ENCODE measurements at places on chromosomes 7 and 10.

DNA sequence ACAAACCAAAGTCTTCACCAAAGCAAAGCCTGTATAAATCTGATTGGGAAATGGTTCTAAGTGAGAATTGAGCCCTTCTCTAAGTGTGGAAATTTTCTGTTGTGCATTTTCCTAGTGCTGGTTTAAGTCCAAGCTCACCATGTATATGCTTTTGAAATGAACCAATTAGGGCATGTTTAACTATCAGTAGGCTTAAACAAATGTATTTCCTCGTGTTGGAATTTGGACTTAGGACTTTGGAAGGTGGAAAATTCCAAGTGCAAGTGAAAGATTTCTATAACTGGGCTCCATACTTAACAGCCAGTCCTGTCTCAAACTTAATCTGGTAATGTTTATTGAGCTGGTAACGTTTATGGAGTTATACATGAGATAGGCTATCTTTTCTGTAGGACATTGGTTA, 28.5 kb downstream of the CCNY start:
- no peak for DNase-seq

- DNase-seq = no peak
Observed at GRCh38 chr7:4270941-4271715, 411.0 kb upstream of the FOXK1 start.

DNA sequence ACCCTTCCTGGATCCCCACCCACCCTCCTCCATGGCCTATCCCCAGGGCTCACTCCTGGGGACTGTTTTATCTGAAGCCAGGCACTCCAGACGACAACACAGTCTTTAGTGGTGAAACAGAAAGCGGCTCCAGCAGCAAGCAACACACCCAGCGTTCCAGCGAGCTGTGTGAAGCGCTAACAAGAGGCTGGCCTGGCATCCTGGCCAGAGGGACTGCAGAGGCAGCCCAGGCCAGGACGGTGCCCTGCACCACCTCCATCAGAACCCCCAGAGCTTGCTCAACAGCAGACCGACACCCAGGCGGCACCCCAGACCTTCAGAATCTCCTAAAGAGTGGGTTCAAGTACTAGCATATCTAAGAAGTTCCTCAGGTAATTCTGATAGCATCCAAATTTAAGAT, 2.0 kb upstream of the CPXM2 start:
- DNase-seq = no peak

DNA sequence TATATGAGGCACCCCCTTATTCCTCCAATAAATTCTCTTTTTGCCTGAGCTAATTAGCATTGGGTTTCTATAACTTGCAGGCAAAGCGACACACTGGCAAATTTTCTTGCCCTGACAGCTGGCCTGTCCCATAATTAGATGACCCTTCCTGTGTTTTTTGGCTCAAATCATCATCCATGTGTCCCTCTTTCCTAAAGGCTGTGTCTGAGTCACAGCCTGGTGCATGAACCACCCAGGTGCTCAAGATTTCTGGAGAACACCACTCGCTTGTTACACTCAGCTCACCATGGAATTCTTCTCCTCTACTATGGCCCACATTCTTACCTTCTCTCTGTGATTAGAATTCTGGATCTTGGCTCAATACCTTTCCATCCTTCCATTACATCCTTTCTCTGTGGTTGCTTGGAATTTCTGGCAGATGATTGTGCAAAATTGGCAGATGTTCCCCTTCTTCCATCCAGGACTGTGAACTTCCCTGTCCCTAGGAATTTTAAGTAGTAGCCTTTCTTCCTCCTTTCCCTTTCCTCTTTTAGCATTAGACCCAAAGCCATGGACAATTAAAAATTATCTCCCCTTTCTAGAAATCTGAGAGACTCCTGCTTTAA, 116.0 kb upstream of the ANKRD1 start:
- DNase-seq = no peak

- DNase-seq = no peak
Observed at GRCh38 chr10:125174360-125174759, 14.0 kb upstream of the CTBP2 start.

DNA sequence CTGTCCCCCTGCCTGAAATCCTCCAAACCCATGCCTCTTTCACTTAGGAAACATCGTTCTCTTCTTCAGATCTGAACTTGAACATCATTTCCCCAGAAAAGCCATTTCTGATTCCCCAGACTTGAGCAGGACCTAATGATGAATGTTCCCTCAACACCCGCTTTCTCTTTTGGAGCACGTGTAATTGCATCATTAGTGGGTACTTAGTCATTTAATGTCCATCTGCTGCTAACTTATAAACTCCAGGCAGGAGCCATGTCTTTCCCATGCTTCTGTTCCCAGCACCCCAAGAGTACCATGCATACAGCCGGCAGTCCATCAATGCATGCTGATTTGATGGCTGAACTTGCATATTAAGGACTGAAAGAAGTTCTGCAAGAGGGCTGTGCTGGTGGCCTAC, 36.5 kb upstream of the ECHDC3 start:
- DNase-seq = no peak

DNA sequence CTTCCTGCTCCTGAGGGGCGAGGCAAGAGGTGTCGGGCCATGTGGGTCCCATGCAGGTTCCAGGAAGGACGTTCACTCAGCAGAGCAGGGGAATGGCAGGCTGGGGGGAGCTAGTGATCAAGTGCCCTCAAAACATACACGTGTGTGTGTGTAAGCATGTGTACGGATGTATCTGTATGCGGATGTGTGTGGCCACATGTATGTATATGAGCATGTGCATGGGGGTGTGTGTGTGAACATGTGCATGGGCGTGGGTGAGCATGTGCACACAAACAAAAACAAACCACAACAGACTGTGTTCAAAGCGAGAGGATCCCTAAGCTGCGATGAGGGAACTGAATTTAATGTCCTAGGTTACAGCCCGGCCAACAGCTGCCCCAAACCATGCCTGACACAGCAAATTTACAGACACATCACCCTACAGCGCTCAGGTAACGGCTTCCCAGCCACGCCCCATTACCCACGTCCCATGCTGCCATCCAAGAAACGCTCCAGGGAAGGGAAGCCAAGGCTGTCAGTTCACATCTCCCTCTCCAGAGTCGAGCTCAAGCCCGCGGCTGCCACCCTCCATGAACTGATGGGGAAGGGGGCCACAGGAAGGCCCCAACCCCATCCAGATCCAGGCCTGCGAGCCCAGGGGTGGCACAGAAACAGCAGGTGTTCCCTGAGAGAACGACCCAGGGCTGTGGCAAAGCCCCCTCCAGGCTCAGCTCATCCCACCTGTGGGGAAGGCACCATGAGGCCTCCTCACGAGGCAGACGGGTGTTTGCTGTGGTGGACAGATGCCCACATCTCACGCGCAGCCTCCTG, 56.6 kb downstream of the PTPRN2 start:
- no peak for DNase-seq

- DNase-seq = no peak
Observed at GRCh38 chr7:75983471-75984129, 10.8 kb downstream of the TMEM120A start.

GRCh38 chr7:71021131-71021530, 110.8 kb upstream of the GALNT17 start:
- no peak for DNase-seq

- DNase-seq = no peak
Observed at GRCh38 chr7:92732316-92733036, 103.9 kb downstream of the CDK6 start.

DNA sequence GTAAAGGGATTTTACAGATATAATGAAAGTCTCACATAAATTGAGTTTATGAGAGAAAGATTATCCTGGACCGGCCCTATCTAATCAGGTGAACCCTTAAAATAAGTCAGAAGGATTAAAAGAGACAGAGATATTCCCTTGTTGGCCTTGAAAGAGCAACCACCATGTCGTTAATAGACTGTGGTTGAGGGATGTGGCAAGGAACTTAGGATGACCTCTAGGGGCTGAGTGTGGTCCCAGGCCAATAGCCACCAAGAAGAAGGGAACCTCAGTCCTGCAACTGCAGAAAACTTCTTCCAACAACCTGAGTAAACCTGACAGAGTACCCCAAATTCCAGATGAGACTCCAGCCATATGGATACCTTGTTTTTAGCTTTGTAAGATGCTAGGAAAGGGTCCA, 121.5 kb downstream of the POLR1F start:
- DNase-seq = no peak

GRCh38 chr7:101581891-101582290, 47.2 kb downstream of the MYL10 start:
- no peak for DNase-seq

- no peak for DNase-seq
Observed at GRCh38 chr7:157981778-157982177, 605.8 kb downstream of the PTPRN2 start.

DNA sequence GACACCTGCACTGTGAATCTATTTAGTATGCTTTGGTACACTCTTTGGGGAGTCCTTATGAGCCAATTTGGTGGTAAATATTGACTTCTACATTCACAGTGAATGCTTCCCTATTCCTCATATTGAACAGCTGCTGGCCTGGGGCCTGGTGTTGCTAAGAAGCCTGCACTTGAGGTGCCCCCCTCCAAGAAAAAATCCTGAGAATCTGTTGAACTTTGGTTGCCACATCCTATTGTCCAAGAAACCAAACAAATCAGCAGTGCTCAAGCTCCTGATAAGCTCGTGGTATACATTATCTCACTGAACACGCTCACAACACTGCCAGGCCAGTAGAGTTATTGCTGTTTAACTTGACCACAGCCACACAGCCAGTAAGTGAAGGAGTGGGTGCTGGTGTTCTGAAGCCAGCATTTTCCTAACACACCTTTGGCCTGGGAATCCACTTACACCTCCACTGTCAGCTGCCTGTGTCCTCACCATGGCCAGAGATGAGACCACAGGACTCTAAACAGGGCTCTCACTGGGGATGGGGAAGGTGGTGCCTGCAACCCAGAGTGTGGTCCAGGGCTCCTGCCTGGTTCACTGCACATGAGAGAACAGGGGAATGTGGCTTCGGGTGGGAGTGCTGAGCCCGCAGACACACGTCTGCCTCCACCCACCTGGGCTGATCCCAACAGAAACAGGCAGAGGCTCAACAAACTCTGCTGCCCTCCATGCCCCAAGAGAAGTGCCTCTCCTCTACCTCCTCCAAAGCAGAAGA, 6.7 kb downstream of the DDC start:
- DNase-seq = no peak

DNA sequence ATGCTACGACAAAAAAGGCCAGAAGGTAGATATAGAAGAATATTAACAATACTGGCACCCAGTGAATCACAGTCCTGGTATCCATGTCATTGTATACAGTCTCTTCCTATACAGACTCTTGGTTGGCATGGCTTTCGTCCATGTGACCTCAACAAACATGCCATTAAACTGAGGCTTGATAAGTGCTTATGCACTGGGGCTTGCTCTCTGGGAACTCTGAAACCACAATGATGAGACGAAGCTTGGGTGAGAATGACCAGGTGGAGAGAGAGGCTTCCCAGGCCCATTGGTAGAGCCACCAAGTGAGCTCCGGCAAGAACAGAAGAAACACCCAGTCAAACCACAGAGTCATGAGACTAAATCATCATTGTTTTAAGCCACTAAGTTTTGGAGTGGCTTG, 33.2 kb downstream of the PNPLA8 start:
- DNase-seq = no peak

GRCh38 chr10:33229252-33229948, 105.1 kb downstream of the NRP1 start:
- no peak for DNase-seq

- no peak for DNase-seq
Observed at GRCh38 chr7:131341690-131342089, 14.0 kb downstream of the MKLN1 start.

DNA sequence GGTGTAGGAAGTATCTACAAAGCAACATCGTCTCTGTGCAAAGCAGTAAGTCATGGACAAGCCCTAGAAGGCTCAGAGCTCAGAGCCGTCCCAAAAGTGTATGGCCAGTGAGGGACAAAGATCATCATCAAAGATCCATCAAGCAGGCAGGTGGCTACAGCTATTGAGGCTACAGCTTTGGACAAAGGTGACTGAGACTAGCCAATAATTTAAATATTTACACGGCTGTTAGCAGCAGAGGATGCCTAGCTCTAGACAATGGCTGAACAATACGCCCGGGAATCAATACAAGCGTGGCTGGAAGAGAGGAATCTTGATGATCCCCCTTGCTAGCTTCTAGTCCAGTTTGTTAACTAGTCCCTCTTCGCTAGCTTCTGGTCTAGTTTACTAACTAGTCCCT, 17.9 kb downstream of the NMT2 start:
- DNase-seq = no peak

GRCh38 chr10:1187151-1187854, 131.1 kb downstream of the WDR37 start:
- no peak for DNase-seq

DNA sequence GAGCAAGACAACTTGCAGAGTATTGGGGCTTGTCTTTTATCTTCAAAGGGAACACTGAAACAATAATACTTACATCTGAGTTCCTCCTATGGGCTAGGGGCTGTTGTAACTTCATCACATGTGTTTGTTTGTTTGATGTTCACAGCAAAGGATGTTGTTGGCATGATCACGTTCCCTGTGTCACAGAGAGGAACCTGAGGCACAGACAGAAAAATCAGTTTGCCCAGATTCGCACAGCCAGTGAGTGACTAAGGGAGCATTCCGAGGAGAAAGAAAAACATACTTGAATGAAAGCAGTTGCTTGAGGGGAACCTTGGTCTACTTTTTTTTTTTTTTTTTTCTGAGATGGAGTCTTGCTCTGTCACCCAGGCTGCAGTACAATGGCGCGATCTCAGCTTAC, 87.2 kb upstream of the PFKP start:
- DNase-seq = no peak

GRCh38 chr7:42766782-42767423, 145.0 kb downstream of the C7orf25 start:
- DNase-seq = no peak

DNA sequence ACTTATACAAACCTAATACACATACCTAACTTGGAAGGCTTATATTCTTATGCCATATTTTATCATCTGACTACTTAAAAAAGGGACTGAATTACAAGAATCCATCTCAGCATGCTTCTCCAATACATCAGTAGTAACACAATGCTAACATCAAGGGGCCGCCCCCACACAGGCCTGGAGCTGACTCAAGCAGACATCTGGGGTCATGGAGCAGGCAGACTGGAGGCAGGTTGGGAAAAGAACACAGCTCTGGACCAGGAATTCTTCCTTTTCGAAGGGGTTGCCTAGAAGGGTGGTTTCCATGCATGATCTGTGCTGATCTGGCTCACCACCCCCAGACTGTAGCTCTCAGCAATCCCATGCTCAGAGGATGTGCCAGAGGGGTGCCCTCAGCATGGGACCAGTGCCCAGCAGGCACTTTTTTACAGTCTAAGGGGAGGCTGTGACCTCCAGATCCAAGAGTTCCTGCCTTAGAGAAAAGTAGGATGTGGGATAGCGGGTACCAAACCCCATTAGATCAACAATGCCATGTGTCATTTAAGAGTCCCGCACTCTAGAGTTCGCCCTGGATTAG, 26.1 kb upstream of the DUSP5 start:
- DNase-seq = no peak

DNA sequence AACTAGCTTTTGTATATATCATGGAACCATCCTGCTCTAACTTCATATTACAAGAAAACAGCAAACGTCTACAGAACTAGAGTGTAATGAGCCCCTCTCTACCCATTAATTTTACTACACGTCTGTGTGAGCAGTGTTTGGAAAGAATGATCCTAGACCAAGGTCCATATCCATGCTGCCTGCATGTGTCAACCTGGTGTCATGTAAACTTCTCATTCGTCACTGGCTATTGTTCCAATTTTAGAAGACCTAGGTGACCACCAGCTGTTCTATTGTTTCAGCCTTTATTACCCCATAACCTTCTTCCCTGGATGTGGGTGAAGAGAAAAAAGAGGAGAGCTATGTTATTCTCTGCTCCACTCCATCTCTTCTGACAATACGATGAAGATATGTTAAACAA, 77.1 kb downstream of the CREM start:
- no peak for DNase-seq

Measured in left colon (tissue), 2 donors.